ENCODE measurements at places on chromosomes 3 and 15.

- peak; percentile 35 for DNase-seq
These were observed 315.3 kb upstream of the UBE2E2 start for GRCh38 chr3:22887664-22888291.

- no peak for DNase-seq
These were observed 215.6 kb downstream of the RPLP1 start for GRCh38 chr15:69668039-69668705.

DNA sequence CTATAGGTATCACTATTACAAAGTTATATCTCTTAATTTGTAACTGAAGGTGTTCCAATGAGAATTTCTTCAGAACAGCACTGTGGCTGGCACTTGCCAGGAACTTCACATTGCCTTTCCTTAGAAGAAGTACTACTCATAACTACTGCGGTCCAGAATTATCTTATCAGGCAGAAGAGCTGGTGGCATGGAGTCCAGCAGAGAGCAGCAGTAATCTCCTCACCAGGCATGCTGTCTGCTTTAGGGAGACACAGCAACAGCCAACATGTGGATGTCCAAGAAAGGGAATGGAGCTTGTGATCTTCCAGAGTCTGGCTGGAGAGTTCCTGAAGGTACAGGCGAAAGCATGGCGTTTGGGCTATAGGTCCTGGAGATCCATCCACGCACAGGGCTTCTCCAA is 919.7 kb upstream of the NR2F2 start:
- no peak for DNase-seq

GRCh38 chr15:89197503-89197971 is 23.8 kb downstream of the RLBP1 start:
- peak; percentile 71 for DNase-seq

- DNase-seq: no peak
These were observed 82.9 kb downstream of the IQSEC1 start for GRCh38 chr3:12990306-12990705.

DNA sequence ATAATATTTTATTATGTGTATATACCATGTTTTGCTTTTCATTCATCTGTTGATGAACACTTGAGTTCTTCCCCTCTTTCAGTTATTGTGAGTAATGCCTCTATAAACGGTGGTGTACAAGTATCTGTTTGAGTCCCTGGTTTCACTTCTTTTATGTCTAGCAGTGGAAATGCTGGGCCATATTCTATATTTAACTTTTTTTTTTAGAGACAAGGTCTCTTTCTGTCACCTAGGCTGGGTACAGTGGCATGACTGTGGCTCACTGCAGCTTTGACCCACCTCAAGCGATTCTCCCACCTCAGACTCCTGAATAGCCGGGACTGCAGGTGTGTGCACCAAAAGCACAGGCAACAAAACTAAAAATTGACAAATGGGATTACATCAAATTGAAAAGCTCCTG is 19.9 kb downstream of the GOLM2 start:
- DNase-seq: no peak

DNA sequence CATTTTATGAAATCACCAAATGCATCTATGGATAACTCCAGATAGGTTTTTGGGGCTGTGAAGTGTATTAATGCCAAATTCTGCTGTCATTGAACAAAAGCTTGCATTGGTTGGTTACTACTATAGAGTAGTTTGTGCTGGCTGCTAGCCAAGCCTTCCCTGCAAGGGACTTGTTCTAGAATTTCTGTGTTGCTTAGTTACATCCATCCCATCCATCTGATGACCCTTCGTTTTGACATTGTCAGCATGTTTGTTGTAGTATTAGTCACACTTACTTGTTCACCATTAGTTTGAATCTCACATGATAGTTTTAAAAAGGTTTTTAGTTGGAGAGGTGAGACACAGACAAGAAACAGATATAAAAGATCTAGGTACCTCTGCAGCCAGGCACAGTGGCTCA is 7.0 kb upstream of the NIPA2 start:
- DNase-seq: no peak

DNA sequence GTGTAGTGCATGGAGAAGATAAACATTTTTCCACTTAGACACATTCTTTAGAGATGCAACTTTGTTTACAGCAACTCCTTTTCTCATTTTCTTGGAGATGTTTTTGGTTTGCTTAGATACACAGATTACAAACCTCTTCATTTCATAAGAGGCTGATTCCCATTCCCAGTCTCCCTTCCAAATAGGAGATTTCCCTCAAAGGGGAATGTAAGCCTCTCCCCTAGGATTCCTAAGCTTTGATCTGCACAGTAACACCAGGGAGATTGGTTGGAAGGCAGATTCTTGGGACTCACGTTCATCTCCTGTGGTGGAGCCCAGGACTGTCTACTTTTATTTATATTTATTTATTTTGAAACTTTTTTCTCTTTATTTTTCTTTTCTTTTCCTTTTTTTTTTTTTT is 63.2 kb downstream of the MCTP2 start:
- DNase-seq: no peak

GRCh38 chr3:180409883-180410282 is 192.1 kb upstream of the TTC14 start:
- DNase-seq: no peak

DNA sequence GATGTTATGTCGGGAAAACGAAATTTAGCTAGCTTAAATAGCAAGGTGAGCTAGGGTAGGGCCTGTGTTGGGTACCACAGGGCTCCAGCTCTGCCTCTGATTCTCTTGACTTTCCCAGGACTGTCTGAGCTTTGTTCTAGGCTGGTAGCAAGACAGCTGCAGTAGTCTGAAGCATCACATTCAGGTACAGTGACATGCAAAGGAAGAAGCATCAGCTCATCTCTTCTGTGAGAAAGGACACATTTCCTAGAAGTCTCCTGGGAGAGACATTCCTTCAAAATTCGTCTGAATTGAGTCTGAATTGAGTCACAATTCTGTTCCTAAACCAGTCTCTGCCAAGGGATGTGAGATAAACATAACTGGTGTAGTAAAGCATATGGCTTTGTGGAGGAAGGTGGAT is 8.5 kb upstream of the UBXN7 start:
- no peak for DNase-seq

GRCh38 chr3:62415312-62415801 is 42.0 kb upstream of the FEZF2 start:
- DNase-seq: peak; percentile 93

DNA sequence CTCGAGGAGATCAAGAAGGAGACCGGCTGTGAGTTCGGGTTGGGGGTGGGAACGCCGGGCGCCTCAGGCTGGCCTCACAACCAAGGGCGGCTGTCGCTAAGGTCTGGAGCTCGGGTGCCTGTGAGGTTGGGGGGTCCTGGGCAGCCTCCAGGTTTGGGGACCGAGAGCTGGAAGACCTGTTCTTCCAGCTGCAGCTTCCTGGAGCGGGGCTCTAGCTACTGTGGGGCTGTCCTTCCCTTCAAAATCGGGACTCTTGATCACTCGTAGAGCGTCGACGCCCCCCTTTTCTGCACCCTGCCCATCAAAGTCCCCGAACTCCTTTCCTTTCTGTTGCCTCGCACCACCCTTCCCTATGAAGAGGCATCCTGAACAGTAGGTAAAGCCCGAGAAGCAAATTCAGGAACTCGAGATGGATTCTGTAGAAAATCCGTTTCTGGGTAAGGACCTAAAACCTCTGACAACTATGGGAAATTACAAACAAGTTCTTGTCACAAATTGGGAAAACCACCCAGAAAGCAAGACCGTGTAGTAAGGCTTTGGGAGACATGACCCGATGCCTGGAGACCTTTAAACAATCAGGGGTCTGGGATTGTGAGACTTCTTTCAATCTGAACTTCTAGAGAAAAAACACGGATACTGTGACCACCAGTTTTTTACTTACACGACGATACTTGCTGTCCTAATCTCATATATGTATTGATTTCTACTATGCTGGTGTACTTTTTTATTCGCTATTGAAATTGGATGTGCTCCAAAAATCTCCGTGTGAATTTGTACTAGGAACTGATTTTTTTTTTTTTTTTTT is 556 bp downstream of the CHP1 start:
- no peak for DNase-seq

DNA sequence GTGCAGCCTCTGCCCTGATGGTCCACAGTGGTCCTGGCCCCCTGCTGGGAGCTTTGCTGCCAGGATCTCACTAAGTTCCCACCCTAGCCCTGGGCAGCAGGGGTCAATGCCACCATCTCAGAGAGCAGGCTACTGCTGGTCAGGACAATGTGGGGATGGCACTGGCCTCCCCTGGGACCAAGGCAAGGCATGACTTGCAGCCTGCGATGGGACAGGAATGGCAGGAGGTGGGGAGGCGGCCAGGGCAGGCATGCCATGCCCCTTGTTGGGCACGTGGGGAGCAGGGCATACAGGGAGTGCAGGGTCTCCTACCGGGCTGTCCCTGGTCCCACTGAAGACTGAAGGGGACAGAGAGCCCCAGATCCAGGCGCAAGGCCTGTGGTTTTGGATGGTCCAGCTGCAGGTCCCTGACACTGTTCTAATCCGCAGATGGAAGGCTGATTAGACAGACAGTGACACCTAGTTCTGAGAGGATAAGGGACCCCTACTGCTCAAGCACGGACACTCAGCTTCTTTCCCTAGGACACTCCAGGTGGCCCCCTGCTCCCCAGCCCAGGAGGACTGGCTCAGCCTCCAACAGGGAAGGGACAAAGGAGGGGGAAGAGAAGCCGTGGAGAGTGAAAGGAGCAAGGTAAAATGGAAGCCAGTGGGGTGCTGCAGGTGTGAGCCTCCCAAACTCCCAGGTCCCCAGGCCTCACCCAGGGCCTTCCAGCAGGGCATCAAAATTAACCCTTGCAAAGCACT is 69.2 kb upstream of the RPL32 start:
- no peak for DNase-seq

GRCh38 chr3:35336601-35337000 is 302.7 kb upstream of the ARPP21 start:
- DNase-seq: no peak

GRCh38 chr3:100155128-100155527 is 40.8 kb upstream of the FILIP1L start:
- DNase-seq: no peak

- no peak for DNase-seq
These were observed 19.0 kb downstream of the ZIC4 start for GRCh38 chr3:147387291-147387884.

- DNase-seq: no peak
These were observed 16.8 kb downstream of the IGDCC4 start for GRCh38 chr15:65405791-65406423.

DNA sequence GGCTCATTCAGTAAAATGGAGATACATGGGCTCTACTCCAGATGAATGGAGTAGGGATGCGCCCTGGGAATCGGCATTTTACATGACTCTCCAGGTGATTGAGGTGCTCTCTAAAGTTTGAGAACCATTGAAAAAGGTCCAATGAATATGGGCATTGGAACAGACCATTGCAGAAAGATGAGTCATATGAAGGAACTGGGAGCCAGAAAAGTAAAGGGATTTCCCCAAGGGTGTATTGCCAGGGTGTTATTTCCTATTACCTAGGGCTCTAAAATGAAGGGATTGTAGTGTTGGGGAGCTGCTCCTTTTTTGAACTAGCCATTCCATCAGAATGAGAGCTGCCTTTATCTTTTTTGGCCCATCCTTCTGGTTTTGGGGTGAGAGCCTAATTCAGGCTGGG is 21.7 kb downstream of the CLDN11 start:
- DNase-seq: no peak

GRCh38 chr15:67093504-67093862 is 28.1 kb downstream of the SMAD3 start:
- no peak for DNase-seq

GRCh38 chr3:172112734-172113120 is 73.3 kb downstream of the FNDC3B start:
- DNase-seq: no peak

DNA sequence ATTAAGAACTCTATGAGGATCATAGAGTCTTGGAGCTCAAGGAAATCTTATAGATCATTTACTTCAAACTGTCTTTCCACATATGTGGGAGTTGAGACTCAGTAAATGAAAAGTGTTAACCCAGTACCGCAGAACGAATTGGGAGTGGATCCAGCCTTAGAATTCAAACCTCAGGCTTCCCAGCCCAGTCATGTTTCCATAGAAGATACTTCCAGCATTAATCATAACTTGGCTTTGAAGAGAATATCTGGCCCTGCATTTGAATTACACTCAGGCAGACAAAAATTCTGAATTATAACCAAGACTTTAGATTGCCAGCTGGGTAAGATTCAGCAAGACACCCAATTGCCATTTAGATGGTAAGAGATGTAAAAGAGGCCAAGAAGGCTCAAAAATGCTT is 972.0 kb downstream of the TUSC7 start:
- no peak for DNase-seq

DNA sequence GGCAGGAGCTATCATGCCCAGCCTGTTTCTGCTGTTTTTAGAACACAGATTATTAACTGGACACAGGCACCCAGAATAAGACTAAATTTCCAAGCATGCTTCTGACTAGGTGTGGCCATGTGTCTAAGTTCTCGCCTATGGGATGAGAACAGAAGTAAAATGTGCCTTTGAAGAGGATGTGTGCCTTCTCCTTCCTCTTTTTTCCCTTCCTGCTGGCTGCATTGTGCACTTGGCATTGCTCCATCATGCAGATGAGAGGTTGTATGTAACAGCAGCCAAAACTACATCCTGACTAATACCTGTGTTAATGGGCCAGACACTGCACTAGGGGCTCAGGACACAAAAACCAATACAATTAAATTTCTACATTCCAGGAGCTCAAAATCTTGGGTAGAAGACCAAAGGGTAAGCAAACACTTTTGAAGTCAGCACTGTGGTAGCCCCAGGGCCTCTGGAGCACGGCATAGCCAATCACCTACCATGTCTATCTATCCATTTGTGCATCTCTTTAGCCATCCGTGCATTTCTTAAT is 40.9 kb upstream of the RNU6-1 start:
- DNase-seq: no peak

DNA sequence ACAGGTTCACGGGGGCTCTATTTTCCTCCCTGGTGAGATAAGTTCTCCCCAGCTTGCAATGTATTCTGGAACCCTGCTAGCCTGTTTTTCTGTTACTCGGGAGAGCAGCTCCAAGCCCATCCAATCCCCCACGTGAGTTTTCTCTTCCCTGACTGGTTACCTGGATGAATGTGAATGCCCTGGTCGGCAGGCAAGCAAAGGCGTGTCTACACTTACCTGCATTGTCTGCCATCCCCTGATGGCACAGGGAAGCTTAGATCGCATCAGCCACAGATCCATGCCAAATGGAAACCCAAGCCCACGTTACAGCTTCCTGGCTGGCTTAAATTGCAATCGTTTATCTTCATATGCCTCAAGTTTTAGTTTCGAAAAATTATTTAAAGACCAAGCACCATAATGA is 149.9 kb downstream of the FOXP1 start:
- no peak for DNase-seq

DNA sequence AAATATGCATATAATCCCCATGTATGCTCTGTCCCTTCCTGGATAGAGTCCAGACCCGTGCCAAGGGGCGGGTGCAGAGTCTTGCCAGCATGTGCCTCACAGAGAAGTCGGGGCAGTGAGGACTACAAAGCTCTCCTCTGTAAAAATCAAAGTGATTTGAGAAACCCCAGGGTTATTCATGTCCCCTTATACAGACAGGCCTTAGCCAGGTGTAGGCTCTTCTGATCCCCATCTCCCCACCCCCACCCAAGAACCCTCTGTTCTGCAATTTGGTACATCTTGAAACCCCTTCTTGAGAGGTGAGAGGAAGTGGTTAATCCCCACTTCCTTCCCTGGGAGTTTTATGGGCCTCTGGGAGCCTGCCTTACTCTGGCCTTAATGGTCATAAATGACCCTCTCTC is 24.7 kb downstream of the TRIM71 start:
- no peak for DNase-seq
